Stimulated activated CD8-positive, alpha-beta memory T cell treated with anti-CD3 and anti-CD28 coated beads, Interleukin-4, amount 100 ng/mL, for 24 hours (primary cell): ENCODE measurements at places on chromosomes 4 and X.
A peak's percentile ranks its signal among the peaks of the same experiment; 100 is the strongest.

- DNase-seq = no peak
Measured at GRCh38 chr4:183171484-183172267, 72.6 kb downstream of the WWC2 start.

GRCh38 chrX:38878641-38879340 is 77.5 kb downstream of the MID1IP1 start:
- no peak for DNase-seq

DNA sequence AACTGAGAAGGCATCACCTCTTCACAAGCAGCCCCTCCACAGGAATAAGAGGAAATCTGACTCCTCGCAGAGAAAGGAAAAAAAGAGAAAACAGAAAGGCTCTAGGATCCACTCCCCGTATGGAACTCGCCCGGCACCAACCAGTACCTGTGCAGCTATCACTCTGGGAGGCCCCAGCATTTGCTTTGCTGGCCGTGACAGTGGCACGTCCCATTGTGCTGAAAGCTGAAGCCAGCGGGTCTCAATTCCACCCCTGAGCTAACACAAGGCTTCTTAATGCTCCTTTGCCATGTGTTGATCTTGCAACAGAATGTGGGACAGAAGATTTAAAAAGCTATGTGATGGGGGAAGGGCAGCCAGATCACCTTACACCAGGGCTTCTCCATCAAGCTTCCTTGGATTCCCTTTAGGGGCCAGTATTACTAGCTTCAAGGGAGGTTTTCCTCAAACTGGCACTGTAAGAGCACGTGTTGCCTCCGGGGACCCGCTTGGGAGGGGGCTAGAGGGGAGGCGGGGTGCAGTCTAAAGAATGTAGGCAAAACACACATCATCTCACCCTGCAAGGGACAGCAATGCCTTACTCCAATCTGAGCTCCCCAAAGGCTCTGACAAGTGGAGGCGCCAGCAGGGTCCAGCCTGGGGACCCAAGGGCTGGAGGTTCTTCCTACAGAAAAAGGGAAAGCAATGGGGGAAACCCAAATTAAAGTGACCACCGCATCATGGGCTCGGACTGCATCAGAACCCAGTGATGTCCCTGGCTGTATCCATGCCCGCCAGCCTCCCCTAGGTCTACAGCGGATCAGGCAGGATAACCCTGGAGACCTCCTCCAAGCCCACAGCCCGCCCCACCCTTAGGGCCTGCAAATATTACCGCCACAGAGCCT is 1.2 kb downstream of the USP46 start:
- no peak for DNase-seq

- DNase-seq = no peak
Measured at GRCh38 chrX:125444659-125445058, 125.0 kb downstream of the TEX13C start.

DNA sequence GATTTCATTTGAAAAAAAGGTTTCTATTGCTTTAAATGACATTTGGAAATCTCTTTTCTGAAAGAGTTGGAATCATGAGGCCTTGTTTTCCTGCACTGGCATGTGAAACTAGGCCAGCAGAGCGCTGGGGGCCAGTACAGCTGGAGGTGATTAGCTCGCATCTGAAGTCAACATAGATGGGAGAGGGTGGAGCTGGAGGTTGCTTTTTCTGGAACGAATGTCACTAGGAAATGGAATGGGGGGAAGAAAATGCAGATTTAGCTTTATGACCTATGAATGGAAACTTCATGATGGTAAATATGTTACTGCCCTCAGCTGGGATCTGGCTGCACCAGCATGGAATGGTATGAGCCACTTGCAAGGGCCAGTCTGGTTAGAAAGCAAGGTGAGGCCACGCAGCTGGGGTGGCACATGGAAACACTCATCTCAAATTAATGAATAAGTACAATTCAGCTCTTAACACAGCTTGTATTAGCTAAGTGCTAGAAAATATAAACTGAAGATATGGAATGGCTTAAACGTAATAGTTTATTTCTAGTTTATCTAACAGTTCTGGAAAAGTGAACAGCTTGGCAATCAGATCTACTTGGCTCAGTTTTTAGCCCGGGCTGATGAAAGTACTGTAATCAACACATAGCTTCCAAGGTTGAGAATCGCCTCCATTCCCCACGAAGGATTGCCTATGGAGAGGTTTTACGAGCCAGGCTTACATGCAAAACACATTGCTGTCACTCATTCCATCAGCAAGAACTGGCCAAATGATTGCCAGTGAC is 32.5 kb downstream of the SLC10A6 start:
- DNase-seq = no peak

DNA sequence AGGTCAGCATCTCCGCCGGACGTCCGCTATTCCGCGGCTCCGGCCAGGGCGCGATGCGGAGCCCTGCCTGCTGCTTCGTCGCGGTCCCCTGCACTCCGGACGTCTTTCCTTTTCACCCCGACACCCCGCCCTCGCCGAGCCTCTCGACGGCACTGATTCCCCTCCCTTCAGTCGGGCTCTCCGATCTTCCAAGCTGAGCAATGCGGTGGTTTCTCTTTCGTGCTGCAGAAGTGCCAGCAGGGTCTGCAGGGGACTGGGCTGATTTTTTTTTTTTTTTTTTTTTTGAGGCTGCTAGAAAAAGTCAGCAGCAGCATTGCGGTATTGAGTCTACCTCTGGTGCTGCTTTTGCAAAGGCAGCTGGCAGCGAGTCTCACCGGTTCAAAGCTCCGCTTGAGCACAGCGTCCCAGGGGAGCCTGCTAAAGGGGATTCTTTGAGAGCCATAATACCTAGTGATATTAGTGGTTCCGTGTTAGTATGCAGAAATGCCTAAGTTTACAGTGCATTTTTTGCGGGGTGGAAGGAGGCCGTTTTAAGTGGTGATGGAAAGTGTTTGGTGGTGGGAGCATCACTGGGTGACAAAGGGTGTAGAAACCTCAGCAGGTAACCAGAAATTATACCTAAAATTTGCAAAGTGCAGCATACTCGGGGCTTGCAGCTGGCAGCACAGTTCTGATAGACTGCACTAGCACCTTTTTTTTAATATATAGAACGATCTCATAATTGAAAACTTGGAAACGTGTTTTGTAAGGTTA is 969 bp downstream of the STIM2 start:
- DNase-seq = peak; percentile 56

DNA sequence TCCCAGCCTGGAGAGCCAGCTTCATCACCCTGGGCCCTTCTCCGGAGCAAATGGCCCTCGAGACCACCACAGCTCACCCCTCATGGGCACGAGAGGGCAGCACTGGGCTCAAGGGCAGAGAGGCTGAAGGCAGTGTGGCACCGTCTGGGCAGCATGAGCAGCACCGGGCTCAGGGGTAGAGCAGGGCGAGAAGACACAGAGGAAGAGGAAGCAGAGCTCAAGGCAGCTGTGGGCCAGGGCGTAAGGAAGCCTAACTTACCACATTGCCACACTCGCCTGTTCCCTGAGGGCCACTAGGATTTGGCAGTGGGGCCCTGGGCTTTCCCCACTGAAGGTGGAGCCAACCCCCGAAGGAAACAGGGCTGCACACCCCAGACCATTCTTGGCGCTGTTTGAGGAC is 15.5 kb downstream of the ZNF185 start:
- DNase-seq = no peak
